HTR-8/SVneo (cell line): ENCODE measurements at places on chromosomes 12 and 14.

DNA sequence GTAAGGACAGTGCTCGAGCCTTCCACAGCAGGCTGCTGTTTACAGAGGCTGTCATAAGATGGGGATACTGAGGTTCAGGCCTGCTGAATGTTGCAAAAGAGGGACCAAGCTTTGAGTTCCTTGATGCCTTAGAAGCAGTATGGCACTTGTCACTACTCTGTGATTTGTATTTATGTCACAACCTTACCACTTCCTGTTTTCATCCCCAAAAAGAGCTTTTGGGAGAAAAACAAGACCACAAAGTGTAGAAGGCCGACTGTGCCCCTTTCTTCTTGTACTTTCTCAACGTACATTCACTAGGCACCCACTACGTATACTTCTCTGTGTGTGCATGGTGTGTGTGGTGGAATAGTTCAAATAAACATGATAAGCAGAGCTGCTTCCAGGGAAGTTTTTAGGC is 90.1 kb downstream of the DRAM1 start:
- no peak for DNase-seq

DNA sequence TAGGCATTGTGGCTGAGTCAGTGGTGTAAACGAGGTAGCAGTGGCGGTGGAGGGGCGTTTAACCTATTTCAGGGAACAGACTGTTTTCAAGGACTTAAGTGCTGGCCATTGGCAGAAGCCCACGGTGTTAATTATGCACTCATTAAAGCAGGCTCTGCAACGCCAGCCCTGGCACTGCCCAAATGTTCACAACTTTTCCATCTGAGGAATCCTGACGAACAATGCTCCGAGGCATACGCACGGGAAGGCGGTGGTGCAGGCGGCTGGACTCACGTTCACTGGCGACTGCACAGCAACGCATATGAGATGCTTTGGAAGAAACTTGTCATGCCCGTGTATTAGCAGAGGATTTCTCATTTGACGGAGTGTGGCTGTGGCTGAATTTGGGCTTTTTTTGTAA is 70.6 kb upstream of the SLC24A4 start:
- no peak for DNase-seq

DNA sequence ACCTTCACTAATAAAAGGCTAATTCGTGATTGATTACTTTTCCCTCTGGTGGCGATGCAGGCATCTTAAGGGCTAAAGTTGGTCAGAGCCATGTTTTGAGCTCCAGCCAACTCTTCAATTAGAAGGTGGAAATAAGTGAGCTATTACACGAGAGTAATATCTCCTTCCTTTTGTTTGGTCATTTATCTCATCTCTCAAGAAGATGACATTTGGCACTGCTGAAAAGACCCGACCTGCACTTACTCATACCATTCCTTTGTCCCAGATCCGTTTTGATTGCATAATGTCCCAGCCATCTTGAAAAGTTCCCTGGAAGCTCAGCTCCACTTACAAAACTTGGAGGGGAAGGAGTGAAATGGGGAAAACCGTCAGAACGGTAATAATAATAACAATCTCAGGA is 316.2 kb downstream of the VRK1 start:
- peak; percentile 14 for DNase-seq

GRCh38 chr14:47022721-47023120 is 371.1 kb upstream of the RPL10L start:
- no peak for DNase-seq

DNA sequence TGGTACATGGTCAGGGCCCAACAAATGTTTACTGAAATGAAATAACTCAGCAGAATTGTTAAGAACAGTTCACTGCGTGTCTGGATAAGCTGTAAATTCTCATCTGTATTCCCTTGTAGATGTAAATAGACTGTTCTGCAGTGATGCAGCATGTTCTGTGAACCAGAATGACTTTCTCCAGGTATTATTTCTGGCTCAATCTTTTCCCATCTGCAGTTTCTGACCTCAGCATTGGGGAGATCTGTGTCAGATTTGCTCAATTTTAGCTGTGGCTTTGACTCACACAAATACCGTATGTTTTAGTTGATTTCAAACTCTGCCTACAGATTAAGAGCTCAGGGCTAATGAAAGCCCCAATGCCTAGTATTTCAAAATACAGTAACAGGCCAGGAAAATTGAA is 49.2 kb upstream of the DICER1 start:
- no peak for DNase-seq

DNA sequence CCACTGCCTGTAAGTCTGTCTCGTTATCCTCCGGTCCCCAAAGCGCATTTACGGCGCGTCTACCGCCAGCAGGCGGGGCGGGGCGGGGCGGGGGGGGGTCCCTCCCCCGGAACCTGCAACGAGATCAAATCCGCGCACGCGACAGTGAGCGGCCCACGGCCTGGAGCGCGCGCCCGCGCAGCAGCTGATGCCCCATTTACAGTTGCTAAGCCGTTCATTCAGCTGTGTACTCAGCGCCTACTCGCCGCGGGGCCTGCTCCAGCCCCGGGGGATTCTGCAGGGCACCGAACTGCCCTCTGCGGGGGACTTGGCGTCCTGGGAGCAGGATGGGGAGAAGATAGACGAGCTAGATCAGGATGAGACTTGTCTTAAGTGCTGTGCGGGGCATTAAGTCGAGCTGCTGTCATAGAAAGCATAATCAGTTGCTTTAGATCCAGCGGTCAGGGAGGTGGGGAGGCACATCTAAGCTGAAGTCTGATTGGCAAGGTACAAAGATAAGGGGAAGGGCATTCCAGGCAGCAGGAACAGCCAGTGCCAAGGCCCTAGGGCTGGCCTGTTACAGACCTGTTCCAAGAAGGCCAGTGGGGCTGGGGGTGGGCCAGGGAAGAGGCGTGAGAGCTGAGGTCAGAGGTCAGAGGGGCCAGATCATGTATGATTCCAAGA is 1.4 kb upstream of the CCDC85C start:
- DNase-seq, result peak; percentile 67

- DNase-seq, result no peak
These were observed 13.5 kb downstream of the PTGER2 start for GRCh38 chr14:52327374-52328226.

GRCh38 chr12:122955156-122955555 is 11.1 kb downstream of the ABCB9 start:
- DNase-seq, result no peak

- DNase-seq, result no peak
These were observed 11.4 kb downstream of the GNG2 start for GRCh38 chr14:51871846-51872245.

- DNase-seq, result no peak
These were observed 1278.3 kb downstream of the SLC16A7 start for GRCh38 chr12:60874091-60874490.

- no peak for DNase-seq
These were observed 44.1 kb downstream of the HRK start for GRCh38 chr12:116837097-116837496.

DNA sequence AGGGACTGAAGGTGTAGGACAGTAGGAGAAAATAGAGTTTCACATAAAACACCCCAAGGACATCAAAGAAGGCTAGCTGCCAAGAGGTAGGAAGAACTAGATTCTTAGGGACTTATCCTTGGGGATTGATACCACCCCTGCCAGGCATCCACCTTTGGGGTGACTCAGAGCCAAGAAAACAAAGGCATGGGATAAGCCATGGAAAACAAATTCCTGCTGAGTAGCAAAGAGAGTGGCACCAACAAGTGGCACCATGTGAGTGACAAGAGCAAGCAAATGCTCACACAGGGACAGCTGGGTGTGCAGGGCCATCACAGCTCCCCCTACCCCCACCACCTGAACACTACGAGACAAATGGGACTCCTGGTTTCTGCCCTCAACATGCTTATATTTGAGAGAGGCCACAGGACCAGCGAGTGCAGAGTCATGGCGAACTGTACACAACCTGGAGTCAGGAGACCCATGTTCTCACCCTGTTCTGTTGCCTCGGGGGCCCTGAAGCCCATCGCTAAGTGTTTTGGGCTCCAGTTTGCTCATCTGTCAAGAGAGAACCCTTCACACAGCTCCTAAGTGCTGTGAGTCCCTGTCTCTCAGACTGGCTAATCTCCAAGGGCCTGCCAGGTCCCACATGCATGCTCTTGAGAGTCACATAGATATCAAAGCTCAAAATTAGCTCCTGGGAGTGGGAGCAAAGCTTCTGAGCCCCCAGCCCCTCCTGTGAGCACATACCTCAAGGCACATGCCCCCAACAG is 91.9 kb downstream of the DPF3 start:
- DNase-seq, result no peak

- no peak for DNase-seq
These were observed 58.5 kb downstream of the WNK1 start for GRCh38 chr12:810671-811415.

GRCh38 chr12:69254046-69254445 is 14.7 kb downstream of the CPSF6 start:
- DNase-seq, result peak; percentile 10

GRCh38 chr14:98919434-98919833 is 352.6 kb downstream of the BCL11B start:
- DNase-seq, result no peak

DNA sequence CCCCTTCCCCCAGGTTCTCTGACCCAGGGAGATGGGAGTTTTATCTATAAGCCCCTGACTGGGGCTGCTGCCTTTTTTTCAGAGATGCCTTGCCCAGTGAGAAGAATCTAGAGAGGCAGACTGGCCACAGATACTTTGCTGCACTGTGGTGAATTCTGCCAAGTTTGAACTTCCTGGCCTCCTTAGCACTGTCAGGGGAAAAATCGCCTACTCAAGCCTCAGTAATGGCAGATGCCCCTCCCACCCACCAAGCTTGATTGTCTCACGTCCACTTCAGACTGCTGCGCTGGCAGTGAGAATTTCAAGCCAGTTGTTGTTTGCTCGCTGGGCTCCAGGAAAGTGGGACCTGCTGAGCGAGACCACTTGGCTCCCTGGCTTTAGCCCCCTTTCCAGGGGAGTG is 31.7 kb downstream of the KLRK1 start:
- no peak for DNase-seq

DNA sequence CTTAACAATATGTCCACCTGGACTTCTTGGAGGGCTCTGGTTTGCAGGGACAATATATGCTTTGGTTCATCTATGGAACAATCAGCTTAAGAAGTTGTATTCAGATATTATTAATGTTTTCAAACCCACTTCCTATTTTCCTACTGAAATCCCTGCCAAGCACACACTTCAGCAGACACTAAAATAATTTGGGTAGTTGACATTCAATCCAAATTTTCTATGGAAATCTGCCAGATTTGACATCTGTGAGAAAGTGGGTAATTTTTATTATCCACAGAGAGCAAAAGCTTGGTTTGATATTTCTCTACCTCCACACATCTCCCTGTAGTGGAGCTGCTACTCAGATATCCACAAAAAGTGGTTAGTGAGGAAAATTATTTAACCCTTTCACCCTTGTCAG is 378.8 kb upstream of the SOX5 start:
- DNase-seq, result no peak

- DNase-seq, result peak; percentile 82
These were observed 417.0 kb downstream of the DPF3 start for GRCh38 chr14:72476657-72477499.

- no peak for DNase-seq
These were observed 59.8 kb upstream of the TBPL2 start for GRCh38 chr14:55500219-55500701.

DNA sequence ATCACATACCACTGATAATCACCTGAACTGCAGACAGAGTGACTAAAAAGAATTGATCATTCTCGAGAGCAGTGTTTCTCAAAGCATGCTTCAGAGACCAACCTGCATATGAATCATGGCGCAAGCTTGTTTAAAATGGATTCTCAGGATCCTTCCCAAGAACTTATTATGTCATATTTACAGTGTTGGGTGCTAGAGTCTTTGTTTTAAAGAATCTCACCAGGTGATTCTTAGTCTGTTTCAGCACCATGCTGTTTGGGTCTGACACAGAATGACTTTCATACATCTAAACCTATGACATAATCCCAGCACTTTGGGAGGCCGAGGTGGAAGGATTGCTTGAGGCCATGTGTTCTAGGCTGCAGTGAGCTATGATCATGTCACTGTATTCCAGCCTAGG is 31.3 kb upstream of the SSPN start:
- DNase-seq, result no peak

DNA sequence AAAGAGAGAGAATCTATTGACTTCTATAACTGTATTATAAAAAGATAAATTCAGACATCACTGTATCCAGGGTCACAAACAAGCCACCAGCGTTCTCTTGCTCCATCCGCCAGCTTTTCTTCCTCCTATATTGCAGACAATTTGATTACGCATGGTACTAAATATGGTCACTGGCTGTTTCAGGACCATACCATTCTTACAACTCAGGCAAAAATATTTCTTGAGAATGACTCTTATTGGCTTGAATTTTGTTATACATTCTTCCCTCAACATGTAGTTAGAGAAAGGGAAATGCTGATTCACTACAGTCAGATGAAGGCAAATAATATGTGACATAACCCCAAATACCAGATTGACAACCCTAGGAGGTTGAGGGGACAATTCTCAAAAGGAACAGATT is 101.3 kb downstream of the SLC6A15 start:
- DNase-seq, result no peak

- peak; percentile 83 for DNase-seq
These were observed at the start of gene ENO2 for GRCh38 chr12:6914246-6914946. Gene ENO2 (plus strand): TSS chr12:6914580. CDS start chr12:6915833, 1,253 bp downstream.

DNA sequence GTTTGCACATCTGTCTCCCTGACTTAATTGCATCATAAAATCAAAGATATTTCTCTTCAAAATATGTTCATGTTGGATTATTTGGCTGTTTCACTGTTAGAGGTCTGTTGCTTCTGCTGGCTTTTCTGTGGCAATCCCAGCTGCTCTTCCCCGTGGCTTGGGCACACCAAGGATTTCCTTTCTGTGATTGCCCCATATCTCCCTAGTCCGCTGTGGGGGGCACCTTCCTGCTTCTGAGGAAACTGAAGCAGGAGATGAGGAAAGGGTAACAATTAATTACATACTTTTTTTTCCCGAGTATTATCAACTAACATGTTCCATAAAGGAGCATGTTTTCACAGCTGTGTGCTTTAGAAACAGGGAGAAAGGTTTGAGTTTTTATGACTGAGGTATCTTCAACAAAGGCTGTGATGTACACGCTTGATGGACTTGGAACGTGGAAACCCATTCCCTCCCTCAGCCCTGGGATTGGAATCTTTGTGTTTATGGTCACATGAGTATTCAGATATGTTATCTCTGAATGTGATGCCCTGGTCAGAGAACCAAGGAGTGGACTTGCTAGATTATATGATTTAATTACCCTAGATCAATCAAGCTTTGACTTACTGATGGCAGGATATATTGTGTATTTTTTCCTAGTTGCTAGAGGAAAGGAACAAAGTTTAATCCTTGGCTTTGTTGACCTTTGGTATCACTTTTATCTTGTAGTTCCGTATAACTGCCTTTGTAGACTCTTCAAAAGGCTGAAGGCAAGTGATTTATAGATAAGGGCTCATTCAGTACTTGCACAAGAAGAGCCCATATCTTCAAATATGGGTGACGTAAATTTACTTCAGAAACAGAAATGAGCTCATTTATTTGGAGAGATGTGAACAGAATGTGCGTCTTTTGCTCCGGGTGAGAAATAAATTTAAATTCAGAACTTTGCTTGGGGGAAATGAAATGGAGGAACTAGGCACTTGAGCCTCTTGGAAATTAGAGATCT is 46.7 kb downstream of the BORCS5 start:
- DNase-seq, result no peak
